ENCODE measurements at places on chromosomes 3 and 15. TPM values are rescaled to one million over a fixed set of nuclear protein-coding genes. Genes with fewer than 3 reads are reported as not detected.

CHRFAM7A gene
- 0.17 TPM for total RNA-seq

OSTN gene
- total RNA-seq: 0.44 TPM

CFAP20DC gene
- total RNA-seq: 6.8 TPM

PPP2R3A gene
- total RNA-seq: 16.7 TPM

KCNAB1 gene
- total RNA-seq: 2.8 TPM

INTS14 gene
- 40.1 TPM for total RNA-seq

SPATA12 gene
- total RNA-seq: 0.15 TPM

COL6A6 gene
- 1.6 TPM for total RNA-seq

TRPC1 gene
- total RNA-seq: 49.5 TPM

SLC38A3 gene
- total RNA-seq: not detected

TMEM108 gene
- not detected for total RNA-seq
